AML-193 (cell line): ENCODE measurements at places on chromosomes 7 and 10.

DNA sequence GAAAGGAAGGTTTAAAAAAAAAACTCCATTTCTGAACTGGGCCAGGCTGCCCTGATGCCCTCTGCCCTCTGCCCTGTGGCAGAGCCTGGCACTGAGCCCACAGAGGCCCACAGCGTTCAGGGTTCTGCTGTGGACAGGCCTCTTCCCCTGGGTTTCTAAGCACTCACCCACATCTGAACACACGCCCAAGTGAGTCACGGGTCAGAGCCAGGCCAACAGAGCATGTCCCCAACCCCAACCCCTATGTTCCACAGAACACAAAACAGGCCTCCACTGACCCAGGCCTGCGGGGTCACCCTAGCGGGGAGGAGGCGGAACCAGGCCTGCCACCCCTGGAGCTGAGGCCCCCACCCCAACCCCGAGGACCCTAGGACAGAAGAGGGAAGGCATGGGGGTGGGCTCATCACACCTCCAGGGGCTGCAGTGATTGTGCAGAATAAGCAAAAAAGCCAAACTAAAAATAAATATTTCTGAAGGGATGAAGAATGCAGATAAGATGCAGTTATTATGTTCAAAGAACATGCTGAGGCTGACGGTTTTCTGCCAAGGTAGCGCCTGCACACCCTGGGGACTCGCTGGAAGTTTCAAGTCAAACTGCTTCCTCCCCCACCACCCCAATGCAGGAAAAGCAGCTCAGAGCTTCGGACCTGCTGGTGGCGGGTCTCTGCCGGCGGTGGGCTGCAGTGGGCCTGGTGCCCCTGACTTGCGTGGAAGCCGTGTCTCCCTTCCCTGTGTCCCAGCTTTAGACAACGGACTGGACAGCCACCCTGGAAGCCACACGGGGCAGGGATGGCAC is 5.4 kb downstream of the WDR86 start:
- no peak for DNase-seq

GRCh38 chr10:91923371-91924211 is at the start of gene BTAF1:
Gene BTAF1, plus strand, starts transcription at chr10:91923770. Its CDS starts 307 bp downstream, at chr10:91924077.
- DNase-seq = peak; percentile 73

- DNase-seq = no peak
Observed at GRCh38 chr10:114172216-114172615, 1.8 kb downstream of the CCDC186 start.

- no peak for DNase-seq
Observed at GRCh38 chr7:7851381-7851780, 117.2 kb upstream of the GLCCI1 start.

- DNase-seq = no peak
Observed at GRCh38 chr10:88395677-88396076, 187.4 kb downstream of the RNLS start.

- DNase-seq = no peak
Observed at GRCh38 chr10:43117031-43117776, 21.0 kb upstream of the CSGALNACT2 start.

DNA sequence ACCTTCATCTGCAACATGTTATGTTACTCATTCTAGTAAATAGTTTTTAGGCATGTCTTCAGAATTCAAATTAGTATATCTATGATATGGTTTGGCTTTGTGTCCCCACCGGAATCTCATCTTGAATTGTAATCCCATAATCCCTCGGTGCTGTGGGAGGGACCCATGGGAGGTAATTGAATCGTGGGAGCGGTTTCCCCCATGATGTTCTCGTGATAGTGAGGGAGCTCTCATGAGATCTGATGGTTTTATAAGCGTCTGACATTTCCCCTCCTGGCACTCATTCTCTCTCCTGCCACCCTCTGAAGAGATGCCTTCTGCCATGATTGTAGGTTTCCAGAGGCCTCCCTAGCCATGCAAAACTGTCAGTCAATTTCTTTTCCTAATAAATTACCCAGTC is 20.4 kb upstream of the GPR37 start:
- DNase-seq = no peak
